Spleen (tissue), 13 donors: ENCODE measurements at places on chromosomes 6 and 20. TPM values are rescaled to one million over a fixed set of nuclear protein-coding genes. Genes with fewer than 3 reads are reported as not detected.
A peak's percentile ranks its signal among the peaks of the same experiment; 100 is the strongest.

GRCh38 chr20:47295921-47296426 lies 60.5 kb downstream of the ZMYND8 start:
- DNase-seq: no peak
- no peaks in the 10 kb centered on the region for H3K27me3 ChIP-seq
- no peak overlapping the region for H3K4me3 ChIP-seq
- no peaks in the 10 kb centered on the region for H3K4me1 ChIP-seq
- H3K27ac ChIP-seq: peak overlapping the region; percentile 31
- peaks cover 97% of the 10 kb centered on the region for H3K36me3 ChIP-seq

Gene TNXB
- total RNA-seq: 84.2 TPM

Gene HRH3
- total RNA-seq: not detected

- DNase-seq: no peak
- H3K27ac ChIP-seq: no peak overlapping the region
- no peaks in the 10 kb centered on the region for H3K27me3 ChIP-seq
- no peaks in the 10 kb centered on the region for H3K4me1 ChIP-seq
- H3K36me3 ChIP-seq: no peaks in the 10 kb centered on the region
- H3K4me3 ChIP-seq: no peak overlapping the region
These were observed 61.0 kb upstream of the HS3ST5 start for GRCh38 chr6:114403858-114404257.

DNA sequence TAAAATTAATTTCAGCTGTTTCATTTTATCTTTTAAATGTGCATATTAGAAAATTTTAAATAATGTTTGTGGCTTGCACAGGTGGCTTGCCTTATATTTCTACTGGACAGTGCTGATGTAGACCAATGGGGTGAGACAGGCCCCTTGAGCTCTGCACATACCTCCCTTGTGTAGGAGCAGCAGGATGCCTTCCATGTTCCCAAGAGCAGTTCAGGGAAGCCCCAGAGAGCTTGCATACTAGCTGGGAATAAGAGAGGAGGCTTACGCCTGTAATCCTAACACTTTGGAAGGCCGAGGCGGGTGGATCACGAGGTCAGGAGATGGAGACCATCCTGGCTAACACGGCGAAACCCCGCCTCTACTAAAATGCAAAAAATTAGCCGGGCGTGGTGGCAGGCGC lies 61.4 kb downstream of the RFPL4B start:
- no peak for DNase-seq
- no peak overlapping the region for H3K4me3 ChIP-seq
- H3K27me3 ChIP-seq: no peaks in the 10 kb centered on the region
- no peaks in the 10 kb centered on the region for H3K36me3 ChIP-seq

- no peak for DNase-seq
- H3K4me3 ChIP-seq: peak overlapping the region; percentile 63
- no peaks in the 10 kb centered on the region for H3K36me3 ChIP-seq
- peak overlapping the region; percentile 98 for H3K27ac ChIP-seq
- no peaks in the 10 kb centered on the region for H3K27me3 ChIP-seq
- H3K4me1 ChIP-seq: peaks cover 36% of the 10 kb centered on the region
These were observed 996 bp upstream of the SEC23B start for GRCh38 chr20:18506744-18507143.

Gene NAPB
- 31.9 TPM for total RNA-seq

GRCh38 chr6:167647737-167648470 lies 178.8 kb upstream of the AFDN start:
- no peaks in the 10 kb centered on the region for H3K36me3 ChIP-seq
- H3K4me1 ChIP-seq: peaks cover 22% of the 10 kb centered on the region
- no peak overlapping the region for H3K27ac ChIP-seq
- peak; percentile 35 for DNase-seq

GRCh38 chr6:32589596-32590449 lies at the start of gene HLA-DRB1:
Gene HLA-DRB1 (minus strand): TSS chr6:32589848. CDS start chr6:32589742, 106 bp downstream.
- H3K27ac ChIP-seq: no peak within 1 kb of the TSS
- no peaks in the 10 kb centered on the region for H3K36me3 ChIP-seq
- H3K4me1 ChIP-seq: no peaks in the 10 kb centered on the region
- H3K27me3 ChIP-seq: no peaks in the 10 kb centered on the region

- peaks cover 63% of the 10 kb centered on the region for H3K36me3 ChIP-seq
- no peak overlapping the region for H3K27ac ChIP-seq
- no peak for DNase-seq
- no peaks in the 10 kb centered on the region for H3K4me1 ChIP-seq
- no peaks in the 10 kb centered on the region for H3K27me3 ChIP-seq
These were observed 40.9 kb downstream of the KIZ start for GRCh38 chr20:21166801-21167200.

GRCh38 chr6:133108419-133108818 lies 132.7 kb upstream of the EYA4 start:
- no peaks in the 10 kb centered on the region for H3K27me3 ChIP-seq
- H3K27ac ChIP-seq: no peak overlapping the region
- no peaks in the 10 kb centered on the region for H3K36me3 ChIP-seq
- no peak for DNase-seq
- H3K4me1 ChIP-seq: no peaks in the 10 kb centered on the region
- no peak overlapping the region for H3K4me3 ChIP-seq

GRCh38 chr6:156191895-156192294 lies 585.3 kb upstream of the ARID1B start:
- no peaks in the 10 kb centered on the region for H3K4me1 ChIP-seq
- no peak for DNase-seq
- no peaks in the 10 kb centered on the region for H3K27me3 ChIP-seq

GRCh38 chr6:109897561-109898080 lies 80.5 kb upstream of the GPR6 start:
- no peak for DNase-seq
- no peaks in the 10 kb centered on the region for H3K27me3 ChIP-seq
- H3K27ac ChIP-seq: no peak overlapping the region
- H3K36me3 ChIP-seq: no peaks in the 10 kb centered on the region
- no peak overlapping the region for H3K4me3 ChIP-seq

GRCh38 chr20:48736231-48736630 lies 91.6 kb downstream of the PREX1 start:
- DNase-seq: no peak
- no peak overlapping the region for H3K4me3 ChIP-seq
- H3K27ac ChIP-seq: peak overlapping the region; percentile 47
- H3K36me3 ChIP-seq: peaks cover 26% of the 10 kb centered on the region
